Caco-2 (cell line): ENCODE measurements at places on chromosomes 3 and 15.

DNA sequence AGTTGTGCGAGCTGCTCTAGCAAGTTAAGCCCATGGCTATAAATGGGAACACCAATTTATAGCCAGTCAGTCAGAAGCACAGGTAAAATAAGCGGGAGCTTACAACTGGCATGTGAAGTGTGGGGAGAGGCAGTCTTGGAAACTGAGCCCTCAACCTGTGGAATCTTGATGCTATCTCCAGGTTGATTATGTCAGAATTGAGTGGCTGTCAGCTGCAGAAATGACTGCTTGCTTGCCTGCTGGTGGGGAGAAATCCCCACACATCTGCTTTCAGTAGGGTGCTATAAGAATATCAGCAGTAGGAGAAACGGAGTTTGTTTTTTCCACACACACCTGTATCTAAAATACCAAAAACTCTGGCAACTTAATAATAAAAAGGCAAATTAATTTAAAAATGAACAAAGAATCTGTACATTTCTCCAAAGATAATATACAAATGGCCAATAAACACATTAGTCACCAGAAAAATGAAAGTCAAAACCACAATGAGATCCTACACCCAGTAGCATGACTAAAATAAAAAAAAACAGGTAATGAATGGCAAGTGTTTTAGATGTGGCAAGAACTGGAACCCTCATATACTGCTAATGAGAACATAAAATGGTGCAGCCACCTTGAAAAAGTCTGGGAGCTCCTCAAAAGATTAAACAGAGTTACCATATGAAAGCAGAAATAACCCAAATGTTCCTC, 26.0 kb upstream of the MAP4 start:
- DNase-seq, result no peak

DNA sequence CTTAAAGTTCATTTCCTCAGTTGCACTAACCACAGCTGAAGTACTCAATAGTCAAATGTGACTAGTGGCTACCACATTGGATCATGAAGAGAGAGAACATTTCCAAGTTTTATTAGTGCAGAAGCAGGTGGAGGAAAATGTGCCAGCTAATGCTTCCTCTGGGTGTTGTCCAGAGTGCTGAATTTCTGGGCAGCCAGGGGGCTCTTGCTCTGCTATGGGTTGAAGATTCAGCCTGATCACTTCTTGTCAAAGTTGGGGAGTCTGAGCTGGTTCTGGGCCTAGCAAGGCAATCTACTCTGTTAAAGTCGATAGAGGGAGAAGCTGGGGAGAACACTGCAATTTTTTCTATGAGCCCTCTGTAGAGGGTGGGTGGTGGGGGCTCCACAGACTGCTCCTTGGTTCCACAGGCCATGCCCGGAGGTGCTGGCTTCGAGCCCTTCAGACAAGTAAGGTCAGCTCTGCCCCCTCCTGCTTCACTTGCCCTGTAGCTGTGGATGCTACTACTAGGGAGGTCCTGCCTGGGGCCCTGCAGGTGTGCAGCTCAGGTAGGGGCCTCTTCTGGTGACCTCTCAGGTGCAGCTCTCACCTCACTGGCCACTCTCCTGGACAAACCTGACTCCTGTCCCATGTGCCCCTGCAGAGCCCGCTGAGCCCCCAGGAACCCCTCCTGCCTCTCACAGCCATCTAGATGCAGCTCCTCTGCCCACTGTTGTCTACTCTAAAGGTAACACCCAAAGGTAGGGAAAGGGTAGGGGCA, 8.2 kb downstream of the ALG3 start:
- DNase-seq, result peak; percentile 54

GRCh38 chr3:12916159-12916558, 74.8 kb upstream of the RPL32 start:
- no peak for DNase-seq

- DNase-seq, result no peak
These were observed 417.4 kb upstream of the MDFIC2 start for GRCh38 chr3:70729845-70730244.

DNA sequence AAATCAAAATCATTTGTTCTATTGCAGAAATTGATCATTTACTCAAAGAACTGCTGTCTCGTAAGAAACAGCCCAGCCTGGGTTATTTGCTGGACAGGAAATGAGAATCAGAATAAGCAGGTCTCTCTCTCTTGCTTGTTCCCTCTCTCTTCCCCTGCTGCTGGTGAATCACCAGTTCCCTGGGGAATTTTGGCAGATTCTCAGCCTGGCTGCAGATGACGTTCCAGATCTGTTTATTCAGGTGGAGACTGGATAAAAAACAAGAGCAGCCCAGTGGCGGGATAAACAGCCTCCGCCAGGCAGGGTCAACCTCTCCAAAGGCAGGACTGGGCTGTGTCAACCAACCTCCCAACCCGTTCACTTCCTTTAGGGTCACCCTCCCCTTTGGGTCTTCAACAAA, 72.1 kb downstream of the LRIG1 start:
- DNase-seq, result no peak

DNA sequence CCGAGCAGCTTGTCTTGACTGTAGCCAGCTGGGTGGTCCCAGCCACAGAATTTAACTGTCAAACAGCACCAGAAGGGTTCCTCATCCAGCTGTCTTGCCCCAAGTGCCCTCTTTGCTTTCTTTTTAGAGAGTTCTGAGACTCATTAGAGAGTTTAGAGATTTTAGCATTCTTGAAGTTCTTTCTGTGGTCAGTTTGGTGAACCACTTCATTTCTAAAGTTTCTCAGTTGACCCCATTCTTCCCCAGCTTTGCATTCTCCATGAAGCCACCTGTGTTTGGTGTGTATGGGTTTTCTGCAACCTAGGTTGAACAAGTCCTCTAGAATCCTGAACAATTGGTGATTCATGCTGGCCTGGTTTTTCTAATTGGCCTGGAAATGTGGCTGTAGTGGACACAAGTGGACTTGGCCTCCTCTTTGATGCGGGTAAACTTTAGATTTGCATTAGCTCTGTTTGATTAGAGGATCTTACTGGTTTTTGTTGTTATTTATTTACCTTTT, 33.7 kb downstream of the FLNB start:
- DNase-seq, result no peak

DNA sequence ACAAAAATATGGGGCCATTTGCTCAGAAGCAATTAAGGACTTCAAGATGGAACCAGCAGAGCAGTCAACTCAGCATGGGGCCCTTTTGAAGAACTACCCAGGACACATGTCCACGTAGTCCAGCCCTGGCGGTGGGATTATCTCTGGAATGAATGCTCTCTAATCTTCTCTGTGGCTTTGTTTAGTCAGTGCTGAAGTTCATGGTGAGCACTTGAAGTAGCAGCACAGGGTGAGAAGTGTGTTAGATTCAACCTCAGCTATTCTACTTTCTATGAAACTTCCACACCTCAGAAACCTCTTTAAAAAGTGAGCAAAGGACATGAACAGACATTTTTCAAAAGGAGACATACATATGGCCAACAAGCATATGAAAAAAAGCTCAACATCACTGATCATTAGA, 74.4 kb downstream of the THRB start:
- no peak for DNase-seq

- DNase-seq, result no peak
These were observed 1.6 kb upstream of the MCTP2 start for GRCh38 chr15:94229591-94230369.

GRCh38 chr15:33008284-33008995, 186.1 kb downstream of the FMN1 start:
- no peak for DNase-seq

DNA sequence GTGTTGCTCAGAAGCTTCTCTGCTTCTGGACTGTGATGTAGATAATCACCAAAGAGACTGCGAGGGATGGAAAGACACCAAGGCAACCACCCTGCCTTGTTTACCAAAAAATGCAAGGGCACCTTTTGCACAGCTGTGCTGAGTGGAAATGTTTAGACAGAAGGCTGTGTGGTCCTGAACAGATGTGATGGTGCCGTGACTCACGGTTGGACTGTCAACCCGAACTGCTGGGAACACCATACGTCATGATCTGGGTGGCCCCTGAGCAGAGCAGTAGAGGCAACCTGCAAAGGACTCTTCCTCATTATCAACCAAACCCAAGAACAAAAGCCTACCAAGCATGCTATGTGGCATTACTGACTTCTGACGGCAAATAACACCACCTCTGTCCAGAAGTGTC, 61.3 kb upstream of the LPP start:
- no peak for DNase-seq

DNA sequence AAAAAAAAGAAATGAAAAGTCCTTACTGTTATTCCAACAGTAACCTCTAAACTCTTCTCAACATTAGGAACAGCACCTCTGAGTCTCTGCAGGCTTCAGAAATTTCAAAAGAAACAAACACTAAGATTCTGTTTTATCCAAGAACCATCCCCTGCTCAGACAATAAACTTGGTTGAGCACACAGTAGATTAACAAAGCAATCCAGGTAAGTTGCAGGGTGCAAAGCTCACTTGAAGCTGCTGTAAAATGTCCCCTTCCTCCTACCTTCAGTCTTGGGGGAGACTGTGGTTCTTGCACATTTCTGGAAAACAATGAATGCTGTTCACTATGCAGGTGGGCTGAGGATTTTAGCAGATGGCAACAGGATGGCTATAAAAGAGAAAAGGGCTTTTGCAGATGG, 484.1 kb downstream of the IGSF11 start:
- no peak for DNase-seq

DNA sequence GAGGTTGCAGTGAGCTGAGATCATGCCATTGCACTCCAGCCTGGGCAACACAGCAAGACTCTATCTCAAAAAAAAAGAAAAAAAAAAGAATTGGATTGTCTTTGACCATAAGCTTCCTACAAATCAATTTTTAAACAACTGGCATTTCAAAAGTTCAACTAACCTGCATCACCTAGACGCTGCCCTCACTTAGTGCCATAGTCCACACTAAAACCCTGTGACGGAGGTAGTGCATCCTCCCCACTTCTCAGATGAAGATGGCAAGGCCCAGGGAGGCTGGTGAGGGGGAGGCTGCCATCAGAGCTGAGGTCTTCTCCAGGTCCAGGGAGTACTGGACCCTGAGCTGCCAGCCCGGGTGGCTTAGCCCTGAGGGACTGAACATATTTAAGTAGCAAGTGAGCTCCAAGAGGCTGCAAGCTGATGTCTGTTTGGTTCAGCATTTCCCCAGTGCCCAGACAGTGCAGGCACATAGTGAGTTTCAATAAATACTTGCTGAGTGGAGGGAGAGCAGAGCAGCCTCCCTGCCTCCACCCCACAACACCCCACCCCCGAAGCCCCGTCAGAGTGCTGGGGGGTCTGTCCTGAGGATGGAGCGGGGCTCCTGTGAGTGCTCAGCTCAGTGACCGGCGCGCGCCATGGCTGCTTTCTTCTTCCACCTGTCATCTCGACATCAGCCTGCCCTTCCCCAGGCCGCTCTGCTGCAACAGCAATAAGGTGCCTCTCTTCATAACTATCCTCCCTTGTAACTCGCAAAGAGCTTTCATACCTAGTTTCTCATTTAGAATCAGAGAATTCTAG, 52.8 kb downstream of the MGLL start:
- no peak for DNase-seq

DNA sequence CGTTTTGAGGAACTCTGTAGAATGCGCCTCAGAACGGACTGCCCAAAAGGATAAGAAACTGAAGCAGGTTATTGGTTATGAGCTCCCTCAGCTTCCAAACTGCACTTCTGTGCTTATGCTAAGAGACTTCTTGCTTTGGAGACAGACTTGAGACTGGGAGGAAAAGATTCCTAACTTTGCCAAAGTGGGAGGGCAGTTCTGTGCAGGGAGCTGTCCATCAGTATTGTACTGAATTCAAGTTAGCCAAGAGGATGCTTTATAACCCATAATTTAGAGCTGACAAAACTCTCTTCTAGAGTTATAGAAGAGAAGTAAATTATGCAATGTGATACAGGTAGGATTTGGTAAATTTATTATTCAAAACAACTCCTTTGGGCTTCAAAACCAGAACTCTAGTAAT, 519.8 kb upstream of the GBE1 start:
- DNase-seq, result no peak

DNA sequence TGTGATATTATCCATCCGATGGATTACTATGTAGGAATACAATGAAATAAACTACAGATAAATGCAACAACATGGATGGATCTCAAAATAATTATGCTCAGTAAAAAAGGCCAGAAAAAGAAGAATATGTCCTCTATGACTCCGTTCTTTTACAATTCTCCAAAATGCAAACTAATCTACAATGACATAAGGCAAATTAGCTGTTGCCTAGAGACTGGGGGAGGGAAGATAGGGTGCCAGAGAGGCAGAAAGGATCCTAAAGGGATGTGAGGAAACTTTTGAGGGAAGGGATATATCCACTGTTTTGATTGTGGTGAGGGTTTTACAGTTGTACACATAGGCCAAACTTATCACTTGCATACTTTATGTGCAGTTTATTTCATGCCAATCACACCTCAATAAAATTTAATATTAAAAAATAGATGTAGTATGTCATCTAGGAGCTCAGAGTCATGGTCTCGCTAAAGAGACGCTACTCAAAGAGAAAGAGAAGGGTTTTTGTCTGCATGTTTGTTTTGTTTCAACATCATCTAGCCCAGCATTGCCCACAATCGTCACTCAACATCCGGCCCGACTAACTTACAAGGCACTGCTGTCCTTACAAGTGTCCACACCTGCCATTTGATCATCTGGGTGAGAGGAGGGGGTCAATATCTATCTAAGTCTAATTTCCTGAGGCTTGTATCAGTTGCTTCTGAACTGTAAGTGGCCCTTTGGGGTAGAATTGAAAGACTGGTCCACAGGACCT, 29.5 kb downstream of the HES1 start:
- DNase-seq, result no peak

GRCh38 chr15:96296264-96296663, 34.2 kb upstream of the NR2F2 start:
- DNase-seq, result no peak
